ENCODE measurements at places on chromosomes 3 and 15.

- no peak for DNase-seq
Observed at GRCh38 chr15:81047928-81048327, 47.2 kb downstream of the TLNRD1 start.

- no peak for DNase-seq
Observed at GRCh38 chr3:30343067-30343831, 263.2 kb upstream of the TGFBR2 start.

DNA sequence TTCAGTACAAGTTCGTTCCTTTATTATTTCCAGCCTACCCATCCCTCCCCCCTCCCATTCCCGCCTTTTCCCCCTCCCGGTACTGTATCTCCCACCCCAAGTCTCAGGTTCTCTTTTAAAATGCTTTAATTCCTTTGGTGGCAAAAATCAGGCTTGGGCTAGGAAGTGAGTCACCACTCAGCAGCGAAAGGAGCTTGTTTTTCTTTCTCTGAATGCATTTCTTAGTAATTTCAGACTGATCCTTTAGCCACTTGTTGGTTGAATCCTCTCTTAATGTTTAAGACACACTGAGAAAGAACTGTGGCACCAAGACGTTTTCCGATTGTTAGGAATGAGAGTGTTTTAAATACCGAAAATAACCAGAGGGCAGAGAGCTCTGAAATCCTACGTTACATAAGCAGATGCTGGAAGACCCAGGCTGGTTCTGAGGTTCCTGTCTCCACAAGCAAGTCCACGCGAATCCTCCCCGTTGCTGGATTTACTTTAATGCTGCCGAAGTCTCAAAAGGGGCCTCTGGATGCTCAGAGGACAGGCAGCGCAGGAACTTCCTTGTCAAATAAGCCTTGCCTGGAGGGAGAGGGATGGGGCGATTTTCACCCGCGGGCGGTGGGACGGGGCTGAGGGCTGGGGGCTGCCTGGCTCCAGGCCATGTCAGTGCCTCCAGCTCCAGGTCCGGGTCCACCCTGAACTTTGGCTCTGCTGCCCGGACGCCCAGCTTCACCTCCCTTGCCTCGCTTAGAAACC is 854 bp upstream of the COL8A1 start:
- DNase-seq: no peak

- no peak for DNase-seq
Observed at GRCh38 chr3:143475981-143476380, 356.4 kb downstream of the CHST2 start.

DNA sequence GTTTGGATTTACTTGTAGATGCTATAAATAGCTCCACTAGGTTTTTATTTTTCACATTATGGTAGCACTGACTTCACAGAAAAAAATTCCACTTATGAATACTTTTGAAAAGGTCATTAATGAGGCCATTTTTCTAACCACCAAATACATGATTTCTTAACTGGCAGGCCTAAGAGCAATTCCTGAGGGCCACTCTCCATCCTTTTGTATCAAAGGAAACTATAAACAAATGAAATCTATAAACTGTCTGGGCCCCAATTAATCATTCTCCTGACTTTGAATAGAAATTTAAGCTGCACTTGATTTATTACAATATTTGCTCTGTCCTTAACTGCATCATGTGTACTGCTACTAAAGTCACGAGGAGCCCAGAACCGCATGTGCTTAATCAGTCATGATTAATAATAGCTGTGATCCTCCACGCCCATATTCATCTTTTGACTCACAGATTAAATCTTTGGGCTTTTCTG is 25.1 kb upstream of the MTMR10 start:
- DNase-seq: no peak
